ENCODE measurements at places on chromosomes 12 and 14.

DNA sequence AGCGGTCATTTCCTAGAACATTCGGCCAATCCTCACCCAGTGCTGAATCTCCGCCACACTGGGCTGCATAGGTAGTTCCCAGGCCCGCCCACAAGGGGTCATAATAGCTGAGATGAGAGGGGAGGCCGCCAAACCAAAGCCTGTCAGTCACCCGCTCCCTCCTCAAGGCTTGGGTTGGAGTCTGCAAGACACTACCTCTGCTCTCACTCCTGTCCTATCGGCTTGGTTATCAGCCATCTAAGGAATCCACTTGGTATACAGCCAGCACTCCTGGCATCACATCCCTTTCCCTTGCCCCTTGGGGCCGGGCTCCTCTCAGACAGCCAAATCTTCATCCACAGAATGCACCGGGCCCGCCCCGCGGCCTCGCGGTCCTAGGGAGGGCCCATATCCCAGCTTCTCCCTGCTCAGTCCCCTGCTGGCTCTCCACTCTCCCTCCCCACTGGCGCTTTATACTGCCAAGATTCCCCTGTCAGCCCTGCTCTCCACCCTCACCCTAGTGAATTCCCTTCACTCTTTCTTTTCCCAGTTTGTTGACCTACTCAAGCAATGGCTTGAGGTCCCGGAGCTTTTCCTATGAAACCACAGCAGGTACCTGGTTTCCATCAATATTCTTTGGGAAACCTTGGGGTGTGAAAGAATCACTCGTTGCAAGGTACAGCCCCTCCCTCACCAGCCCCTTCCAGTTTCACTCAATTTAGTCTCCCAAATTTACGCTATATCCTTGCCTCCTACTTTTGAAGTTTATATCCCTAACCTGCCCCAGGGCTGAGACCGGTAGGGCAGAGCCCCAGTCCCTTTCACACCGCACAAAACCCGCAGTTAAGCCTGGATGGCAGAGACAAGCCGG is 1.4 kb downstream of the IFFO1 start:
- ATAC-seq = peak; percentile 25

- no peak for ATAC-seq
These were observed 49.2 kb upstream of the CHPT1 start for GRCh38 chr12:101648195-101648594.

DNA sequence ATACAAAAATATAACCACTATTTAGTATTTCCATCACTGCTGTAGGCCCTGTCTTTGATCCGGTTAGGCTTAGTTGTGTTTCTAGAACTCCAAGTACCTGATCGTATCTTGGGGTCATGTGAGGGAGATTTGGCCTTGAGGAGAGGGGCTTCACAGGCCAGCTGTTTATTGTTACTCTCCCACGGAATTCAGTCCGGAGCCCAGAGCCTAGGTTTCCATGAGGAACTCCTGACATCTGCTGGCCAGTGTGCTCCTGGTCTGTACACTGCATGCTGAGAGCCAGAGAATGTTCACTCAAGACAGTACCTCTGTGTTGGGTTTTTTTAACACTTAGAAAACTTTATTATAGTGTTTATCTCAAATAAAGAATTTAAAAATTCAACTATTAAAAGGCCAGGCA is 341.0 kb upstream of the TMEM132C start:
- no peak for ATAC-seq

DNA sequence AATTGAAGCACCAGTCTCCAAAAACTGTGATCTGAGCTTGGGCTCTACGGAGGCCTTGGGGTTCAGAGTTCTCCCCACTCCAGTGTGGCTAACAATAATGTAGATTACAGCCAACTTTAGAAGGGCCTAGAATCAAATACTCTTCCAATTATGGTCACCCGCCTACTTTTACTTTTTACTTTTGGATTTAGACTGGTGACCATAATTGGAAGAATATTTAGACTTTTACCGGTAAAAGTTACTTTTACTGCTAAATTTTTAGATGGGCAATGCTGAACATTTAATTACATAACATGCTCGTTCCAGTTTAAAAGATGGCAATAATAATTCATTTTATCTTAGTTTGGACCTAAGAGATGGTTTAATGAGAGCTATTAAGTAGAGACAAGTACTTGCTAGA is 39.2 kb downstream of the PPTC7 start:
- ATAC-seq = no peak

DNA sequence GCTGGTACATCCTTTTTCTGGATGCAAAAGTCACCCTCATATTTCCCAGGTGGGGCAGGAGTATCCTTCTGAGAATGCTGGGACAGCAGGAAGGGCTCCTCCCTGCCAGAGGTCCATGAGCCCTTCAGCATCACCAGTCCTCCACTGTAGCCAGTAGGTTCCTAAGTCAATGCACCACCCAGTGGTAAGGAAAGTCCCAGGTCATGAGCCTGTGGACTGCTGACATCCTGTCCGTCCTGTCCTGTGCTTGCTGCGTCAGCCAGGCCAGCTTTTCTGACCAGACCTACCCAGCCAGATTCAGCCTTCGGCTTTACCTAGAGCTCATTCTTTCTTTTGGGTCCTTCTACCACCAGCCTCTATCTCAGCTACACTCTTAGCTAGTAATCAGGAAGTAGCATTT is 23.0 kb upstream of the ACTN1 start:
- ATAC-seq = peak; percentile 76

DNA sequence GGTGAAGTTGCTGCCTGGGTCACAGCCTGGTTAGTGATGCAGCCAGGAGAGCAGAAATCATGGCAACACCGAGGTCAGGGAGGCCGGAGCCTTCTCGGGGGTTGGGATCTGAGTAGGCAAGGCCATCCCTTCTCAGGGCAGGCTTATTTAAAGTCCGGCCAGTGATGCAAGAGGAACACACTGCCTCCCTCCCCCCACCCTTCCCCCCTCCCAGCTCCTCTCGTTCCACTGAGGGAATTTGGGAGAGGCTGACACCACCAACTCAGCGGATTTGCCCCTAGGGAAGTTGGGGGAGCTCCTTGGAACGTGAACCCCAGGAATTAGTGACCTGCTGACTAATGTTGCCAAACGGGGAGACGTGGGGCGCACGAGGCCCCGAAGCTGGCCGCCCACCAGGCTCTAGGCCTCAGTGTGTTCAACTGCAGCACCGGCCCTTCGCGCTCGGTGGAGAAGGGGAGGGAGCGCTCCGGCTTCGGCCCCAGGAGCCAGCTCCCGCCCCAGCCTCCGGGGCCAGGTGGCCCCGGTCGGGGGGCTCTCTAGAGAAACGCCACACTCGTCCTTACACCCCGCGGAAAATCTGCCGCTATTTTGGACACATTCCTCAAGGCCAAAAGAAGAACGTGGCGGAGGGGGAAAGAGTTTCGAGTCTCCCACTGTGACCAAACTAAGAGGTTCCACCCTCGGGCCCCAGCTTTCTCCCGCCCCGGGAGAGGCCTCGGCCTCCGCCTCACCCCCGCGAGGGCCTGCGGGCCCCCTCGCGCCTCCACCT is 1.6 kb downstream of the CTDSP2 start:
- ATAC-seq = no peak

- no peak for ATAC-seq
These were observed 131.4 kb upstream of the ARHGAP5 start for GRCh38 chr14:31945701-31946100.

GRCh38 chr12:50840809-50841487 is 1.8 kb upstream of the TMPRSS12 start:
- ATAC-seq = no peak

- peak; percentile 60 for ATAC-seq
These were observed 79.9 kb downstream of the BCL11B start for GRCh38 chr14:99192028-99192621.

Measured in esophagus mucosa (tissue), 1 donor.